Activated CD4-positive, alpha-beta T cell treated with anti-CD3 and anti-CD28 coated beads, Interleukin-2, amount 10 ng/mL, durations not matched to agents 7 days and 5 days (primary cell): ENCODE measurements at places on chromosomes 6 and 20.

- H3K36me3 ChIP-seq: no peaks in the 10 kb centered on the region
- H3K4me3 ChIP-seq: no peak overlapping the region
- H3K4me1 ChIP-seq: peaks cover 17% of the 10 kb centered on the region
- no peak for DNase-seq
Observed at GRCh38 chr6:56856036-56856580, 98.8 kb upstream of the BEND6 start.

DNA sequence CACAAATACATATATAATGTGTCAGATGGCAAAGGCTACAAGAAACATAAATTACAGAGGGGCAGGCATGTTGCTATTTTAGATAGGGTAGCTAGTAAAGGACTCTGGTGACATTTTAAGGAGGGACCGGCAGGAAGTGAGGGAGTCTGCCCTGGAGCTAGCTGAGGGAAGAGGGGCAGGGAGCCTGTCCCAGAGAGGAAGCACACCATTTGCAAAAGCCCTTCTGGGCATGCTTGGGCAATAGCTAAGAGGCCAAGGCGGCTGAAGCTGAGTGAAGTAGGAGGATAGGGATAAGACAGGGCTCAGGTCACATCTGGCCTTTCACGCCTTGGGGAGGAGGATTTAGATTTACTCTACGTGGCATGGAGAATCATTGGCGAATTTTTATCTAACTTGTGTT lies 96.2 kb downstream of the RTN4IP1 start:
- no peak overlapping the region for H3K27ac ChIP-seq
- no peak for DNase-seq
- peaks cover 72% of the 10 kb centered on the region for H3K4me1 ChIP-seq
- no peaks in the 10 kb centered on the region for H3K27me3 ChIP-seq
- no peak overlapping the region for H3K4me3 ChIP-seq
- H3K36me3 ChIP-seq: peaks cover 83% of the 10 kb centered on the region

DNA sequence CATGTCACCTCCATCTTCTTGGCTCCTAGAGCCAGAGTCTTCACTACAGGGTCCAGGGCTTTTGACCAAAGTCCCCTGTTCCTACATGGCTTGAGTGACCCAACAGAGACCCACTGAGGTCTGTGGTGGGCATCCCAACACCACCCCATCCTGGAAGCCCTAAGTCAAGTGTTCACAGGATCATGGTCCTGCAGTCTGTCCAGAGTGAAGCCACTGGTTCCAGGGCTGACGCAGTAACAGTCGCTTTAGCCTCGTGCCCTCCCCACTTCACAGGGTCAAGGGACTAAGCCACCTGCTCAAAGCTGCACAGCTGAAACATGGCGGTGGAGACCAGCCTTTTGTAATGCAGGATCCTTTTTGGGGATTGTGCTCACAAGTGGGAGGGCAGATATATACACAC lies 133.9 kb downstream of the JPH2 start:
- no peak overlapping the region for H3K4me3 ChIP-seq
- H3K27me3 ChIP-seq: peaks cover 6% of the 10 kb centered on the region
- no peak overlapping the region for H3K27ac ChIP-seq
- no peak for DNase-seq

- H3K27me3 ChIP-seq: peaks cover 2% of the 10 kb centered on the region
- no peaks in the 10 kb centered on the region for H3K36me3 ChIP-seq
- H3K27ac ChIP-seq: no peak overlapping the region
- no peak for DNase-seq
Observed at GRCh38 chr6:141321493-141322347, 811.0 kb upstream of the GJE1 start.

DNA sequence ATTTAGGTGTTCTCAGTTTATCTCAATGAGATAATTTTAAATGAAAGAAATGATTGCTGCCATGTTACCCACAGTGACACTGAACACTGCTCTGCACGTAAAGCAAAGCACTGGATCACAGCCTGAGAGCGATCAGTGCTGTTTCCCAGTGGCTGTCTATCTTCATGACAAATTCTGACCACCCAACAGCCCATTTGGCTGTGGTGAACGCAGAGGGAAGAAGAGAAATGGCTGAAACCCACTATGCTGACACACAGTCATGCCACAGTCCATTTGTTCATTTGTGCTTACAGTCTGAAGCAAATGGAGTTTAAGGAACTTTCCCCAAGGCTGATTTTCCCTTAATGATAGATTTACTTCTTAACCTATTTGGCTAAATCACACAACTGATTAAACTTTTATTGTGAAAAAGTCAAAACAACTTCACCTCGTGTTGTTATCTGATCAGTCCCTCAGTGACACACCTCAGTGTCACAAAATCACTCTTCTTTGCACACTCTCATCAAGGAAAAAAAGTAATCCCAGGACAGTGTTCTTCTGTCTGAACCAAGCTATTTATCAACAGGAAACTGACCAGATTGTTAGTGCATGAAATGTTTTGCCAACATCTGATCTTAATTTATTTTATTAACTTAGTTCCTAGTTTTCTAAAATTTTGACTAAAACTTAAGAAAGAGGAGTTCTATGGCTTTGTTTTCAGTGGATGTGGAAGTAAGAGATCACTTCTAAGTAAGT lies 225.1 kb downstream of the TBX18 start:
- H3K4me3 ChIP-seq: no peak overlapping the region
- H3K4me1 ChIP-seq: no peaks in the 10 kb centered on the region
- H3K36me3 ChIP-seq: no peaks in the 10 kb centered on the region
- DNase-seq: no peak

DNA sequence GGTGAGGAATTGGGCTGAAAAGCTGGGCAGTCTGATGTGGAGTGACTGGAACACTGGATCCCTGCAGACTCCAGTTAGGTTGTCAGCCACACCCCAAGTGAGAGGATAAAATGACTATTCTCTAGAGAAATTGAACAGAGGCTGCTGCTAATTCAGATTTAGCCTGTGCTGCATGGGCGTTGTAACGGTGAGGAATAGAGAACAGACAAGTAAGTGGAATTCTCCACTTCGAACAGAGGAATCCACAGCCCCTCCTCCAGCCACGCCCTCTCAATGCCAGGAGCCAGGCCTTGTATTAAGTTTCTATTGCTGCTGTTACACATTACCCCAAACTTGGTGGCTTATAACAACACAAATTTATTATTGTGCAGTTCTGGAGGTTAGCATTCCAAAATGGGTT lies 109.3 kb downstream of the CFAP61 start:
- no peak overlapping the region for H3K4me3 ChIP-seq
- no peak for DNase-seq

GRCh38 chr20:24647713-24648112 lies 178.3 kb downstream of the SYNDIG1 start:
- H3K27ac ChIP-seq: no peak overlapping the region
- H3K4me3 ChIP-seq: no peak overlapping the region
- H3K36me3 ChIP-seq: no peaks in the 10 kb centered on the region
- no peaks in the 10 kb centered on the region for H3K4me1 ChIP-seq

- no peak overlapping the region for H3K4me3 ChIP-seq
- no peaks in the 10 kb centered on the region for H3K27me3 ChIP-seq
- no peak for DNase-seq
- H3K27ac ChIP-seq: no peak overlapping the region
Observed at GRCh38 chr6:136757150-136757549, 35.1 kb downstream of the MAP3K5 start.

DNA sequence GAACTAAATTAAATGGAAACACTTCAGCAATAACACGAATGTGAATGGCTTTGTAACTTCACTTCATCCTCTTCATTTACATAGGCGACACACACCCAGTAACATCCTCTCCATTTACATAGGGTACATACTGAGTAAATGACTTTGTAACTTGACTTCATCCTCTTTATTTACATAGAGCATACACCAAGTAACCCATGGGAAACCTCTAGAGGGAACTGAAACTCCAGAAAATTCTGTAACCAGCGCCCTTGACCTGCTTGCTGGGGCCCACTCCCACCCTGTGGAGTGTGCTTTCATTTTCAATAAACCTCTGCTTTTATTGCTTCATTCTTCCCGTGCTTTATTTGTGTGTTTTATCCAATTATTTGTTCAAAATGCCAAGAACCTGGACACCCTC lies 81.6 kb upstream of the OPRM1 start:
- no peaks in the 10 kb centered on the region for H3K36me3 ChIP-seq
- no peak for DNase-seq
- H3K4me1 ChIP-seq: no peaks in the 10 kb centered on the region
- no peak overlapping the region for H3K4me3 ChIP-seq
- no peaks in the 10 kb centered on the region for H3K27me3 ChIP-seq
- no peak overlapping the region for H3K27ac ChIP-seq

DNA sequence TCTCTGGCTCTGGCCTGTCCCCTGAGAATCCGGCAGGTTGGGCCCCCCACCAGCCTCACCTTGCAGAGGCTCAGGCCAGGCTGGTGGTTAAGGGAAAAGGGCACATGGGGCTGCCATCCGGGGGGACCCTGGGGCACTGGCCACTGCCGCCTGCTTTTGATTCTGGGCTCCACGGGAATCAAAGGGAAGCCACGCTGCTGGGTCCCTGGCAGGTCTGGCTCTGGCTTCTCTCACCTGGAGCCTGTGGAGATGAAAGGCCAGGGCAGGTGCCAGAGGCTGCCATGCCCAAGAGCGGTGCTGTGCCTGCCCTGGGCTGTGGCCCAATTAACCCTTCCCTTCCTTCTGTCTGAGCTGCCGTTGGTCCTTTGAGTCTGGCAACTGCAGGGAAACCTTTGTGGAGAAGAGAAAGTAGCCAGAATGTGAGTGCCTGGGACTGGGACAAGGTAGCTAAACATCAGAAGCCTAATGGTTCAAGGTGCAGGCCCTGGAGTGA lies 9.4 kb upstream of the CDH22 start:
- no peaks in the 10 kb centered on the region for H3K4me1 ChIP-seq
- H3K4me3 ChIP-seq: no peak overlapping the region
- peaks cover 59% of the 10 kb centered on the region for H3K27me3 ChIP-seq
- DNase-seq: no peak

DNA sequence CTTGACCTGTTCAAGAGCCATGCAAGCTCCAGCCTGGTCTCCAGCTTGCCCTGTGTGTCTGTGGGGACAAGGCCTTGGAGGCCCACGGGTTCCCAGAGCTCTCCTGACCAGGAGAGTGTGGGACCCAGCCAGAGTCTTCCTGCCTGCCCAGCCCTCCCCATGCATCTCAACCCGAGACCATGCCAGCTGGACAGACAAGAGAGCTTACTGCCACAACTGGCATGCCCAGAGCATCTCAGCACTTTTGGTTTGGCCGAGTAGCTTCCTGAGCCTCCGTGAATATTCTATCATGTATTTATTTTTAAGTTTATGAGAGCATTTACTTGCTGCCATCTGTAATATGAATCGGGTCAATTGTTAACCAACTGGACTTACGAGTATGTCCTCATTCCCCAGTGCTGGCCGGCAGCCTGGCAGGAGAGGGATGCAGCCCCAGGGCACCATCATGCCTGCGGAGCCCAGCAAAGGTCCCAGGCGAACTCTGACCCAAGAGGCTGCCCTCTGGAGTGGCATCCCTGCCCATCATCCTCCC lies 14.9 kb downstream of the IP6K3 start:
- H3K36me3 ChIP-seq: no peaks in the 10 kb centered on the region
- no peaks in the 10 kb centered on the region for H3K4me1 ChIP-seq
- no peak overlapping the region for H3K4me3 ChIP-seq
- H3K27ac ChIP-seq: no peak overlapping the region
- H3K27me3 ChIP-seq: no peaks in the 10 kb centered on the region
- DNase-seq: no peak

DNA sequence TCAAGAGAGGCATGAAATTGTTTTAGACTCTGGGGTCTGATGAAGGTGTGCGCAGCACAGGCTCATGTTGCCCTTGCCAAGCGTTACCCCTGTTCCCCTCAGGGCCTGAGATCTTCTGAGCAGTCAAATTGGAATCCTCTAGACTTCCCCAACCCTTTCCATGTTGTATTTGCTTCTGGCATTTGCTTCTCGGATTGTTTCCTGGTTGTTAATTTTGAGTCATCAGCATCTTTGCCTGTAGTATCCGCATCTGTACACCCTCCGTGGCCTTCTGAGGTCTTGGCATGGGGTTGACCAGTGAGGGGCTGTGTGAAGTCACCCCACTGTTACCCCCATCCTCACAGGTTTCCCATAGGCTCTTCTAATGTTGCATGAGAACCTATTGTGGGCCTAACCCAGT lies 40.9 kb downstream of the SLC24A3 start:
- H3K4me1 ChIP-seq: no peaks in the 10 kb centered on the region
- H3K36me3 ChIP-seq: no peaks in the 10 kb centered on the region
- no peak for DNase-seq
- no peaks in the 10 kb centered on the region for H3K27me3 ChIP-seq
- no peak overlapping the region for H3K27ac ChIP-seq

GRCh38 chr6:35602133-35602946 lies 86.4 kb downstream of the FKBP5 start:
- peaks cover 68% of the 10 kb centered on the region for H3K4me1 ChIP-seq
- DNase-seq: peak; percentile 37
- no peaks in the 10 kb centered on the region for H3K27me3 ChIP-seq
- peaks cover 40% of the 10 kb centered on the region for H3K36me3 ChIP-seq
- peak overlapping the region; percentile 69 for H3K4me3 ChIP-seq

DNA sequence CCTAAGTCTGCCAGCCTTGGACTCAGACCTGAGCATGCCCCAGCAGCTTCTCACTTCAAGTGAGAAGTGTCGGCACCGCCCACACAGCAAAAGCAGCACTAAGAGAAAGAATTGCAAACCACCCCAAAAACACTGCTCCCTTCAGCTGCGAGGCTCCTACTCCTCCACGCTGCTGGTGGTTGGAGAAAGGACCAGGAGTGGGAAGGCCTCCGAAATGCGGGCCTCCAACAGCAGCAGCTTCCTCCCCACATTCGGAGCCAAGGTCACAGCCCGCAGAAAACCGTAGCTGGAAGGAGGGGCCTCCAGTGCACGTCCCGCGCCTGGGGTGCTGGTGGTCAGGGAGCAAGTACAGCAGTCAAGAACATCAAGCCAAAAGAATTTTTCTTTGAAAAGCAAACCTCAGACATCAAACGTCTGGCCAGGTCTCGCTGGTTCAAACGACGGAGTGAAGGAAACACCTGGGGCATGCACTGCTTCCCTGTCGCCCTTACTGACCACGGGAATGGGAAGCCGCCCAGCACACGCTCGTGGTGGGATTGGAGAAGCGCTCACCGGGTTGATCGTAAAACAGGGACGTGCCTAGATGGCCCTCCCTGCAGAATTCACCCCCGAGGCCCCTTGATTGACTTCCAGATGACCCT lies 185.6 kb upstream of the CST7 start:
- H3K4me1 ChIP-seq: no peaks in the 10 kb centered on the region
- no peaks in the 10 kb centered on the region for H3K36me3 ChIP-seq
- no peak for DNase-seq
